ENCODE measurements at places on chromosomes 4 and X. TPM values are rescaled to one million over a fixed set of nuclear protein-coding genes. Genes with fewer than 3 reads are reported as not detected.

The SULT1B1 gene
- total RNA-seq = 0.22 TPM

The PRPS1 gene
- 110 TPM for total RNA-seq

The UGT2B17 gene
- total RNA-seq = not detected

The MBNL3 gene
- total RNA-seq = 27.8 TPM

The NPY5R gene
- not detected for total RNA-seq

The DACH2 gene
- total RNA-seq = not detected

The CXCL11 gene
- 0.18 TPM for total RNA-seq

The XKRX gene
- total RNA-seq = not detected

The ARR3 gene
- total RNA-seq = not detected

The KDR gene
- total RNA-seq = not detected

The CT83 gene
- not detected for total RNA-seq

The MAGEA1 gene
- total RNA-seq = not detected

The NDP gene
- total RNA-seq = not detected

The EREG gene
- not detected for total RNA-seq

DNA sequence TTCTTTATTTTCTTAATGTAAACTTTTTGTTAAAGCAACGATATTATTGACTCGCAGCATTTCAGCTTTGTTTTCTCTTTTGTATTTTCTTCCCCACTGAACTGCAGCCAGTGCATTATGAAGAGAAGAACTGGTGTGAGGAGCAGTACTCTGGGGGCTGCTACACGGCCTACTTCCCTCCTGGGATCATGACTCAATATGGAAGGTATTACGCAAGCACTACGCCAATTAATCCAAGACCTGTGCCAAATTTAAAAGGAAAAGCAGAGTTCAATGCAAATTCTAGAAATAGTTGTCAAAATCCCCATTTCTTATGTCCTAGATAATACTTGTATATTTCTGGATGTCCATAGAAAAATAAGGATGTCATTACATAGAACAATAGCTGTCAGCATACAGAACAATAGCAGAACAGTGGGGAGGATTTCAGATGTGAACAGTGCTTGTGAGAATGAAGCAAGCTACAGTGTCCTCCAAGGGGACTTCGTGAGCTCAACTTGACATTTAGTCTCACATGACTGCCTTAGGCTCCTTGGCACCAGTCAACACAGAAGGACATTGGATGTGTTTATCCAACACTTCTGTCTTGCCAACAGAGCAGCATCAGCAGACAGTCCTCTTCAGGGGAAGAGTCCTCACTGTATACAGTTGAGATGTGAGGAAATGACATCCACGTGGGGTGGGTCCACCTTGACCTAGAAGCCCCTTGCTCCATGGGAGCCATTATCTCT, 85.9 kb downstream of the MAOA start:
- no peak for DNase-seq

DNA sequence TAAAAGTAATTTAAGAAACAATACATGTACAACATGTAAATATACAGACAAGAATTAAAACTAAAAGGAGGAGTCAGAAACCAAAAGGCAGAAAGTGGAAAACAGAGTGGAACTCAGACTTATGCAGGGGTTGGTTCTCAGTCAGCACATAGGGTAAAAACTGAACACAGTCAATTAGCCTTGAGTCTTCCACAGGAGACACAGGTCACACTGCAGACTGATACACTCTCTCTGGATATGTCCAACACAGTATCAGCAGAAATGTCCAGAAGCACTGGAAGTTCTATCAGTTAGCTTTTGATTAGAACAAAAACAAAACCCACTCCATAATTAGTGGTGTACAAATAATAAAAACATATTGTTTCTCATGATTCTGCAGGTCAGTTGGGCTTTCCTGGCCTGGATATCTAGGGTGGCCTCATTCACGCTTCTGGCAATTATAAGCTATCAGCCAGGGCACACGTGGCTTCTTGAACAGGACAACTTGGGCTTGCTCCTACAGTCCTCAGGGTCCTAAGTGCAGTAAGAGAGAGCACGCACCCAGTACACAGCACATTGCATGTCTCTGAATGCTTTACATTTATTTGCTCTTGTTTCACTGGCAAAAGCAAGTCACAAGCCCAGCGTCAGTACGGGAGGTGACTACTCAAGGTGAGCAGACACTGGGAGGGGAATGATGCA, 21.6 kb downstream of the TEC start:
- no peak for DNase-seq

GRCh38 chr4:2059046-2059725, at the start of gene NAT8L:
NAT8L (plus strand) TSS chr4:2059327; CDS start chr4:2059512, 185 bp downstream.
- DNase-seq = peak; percentile 5

DNA sequence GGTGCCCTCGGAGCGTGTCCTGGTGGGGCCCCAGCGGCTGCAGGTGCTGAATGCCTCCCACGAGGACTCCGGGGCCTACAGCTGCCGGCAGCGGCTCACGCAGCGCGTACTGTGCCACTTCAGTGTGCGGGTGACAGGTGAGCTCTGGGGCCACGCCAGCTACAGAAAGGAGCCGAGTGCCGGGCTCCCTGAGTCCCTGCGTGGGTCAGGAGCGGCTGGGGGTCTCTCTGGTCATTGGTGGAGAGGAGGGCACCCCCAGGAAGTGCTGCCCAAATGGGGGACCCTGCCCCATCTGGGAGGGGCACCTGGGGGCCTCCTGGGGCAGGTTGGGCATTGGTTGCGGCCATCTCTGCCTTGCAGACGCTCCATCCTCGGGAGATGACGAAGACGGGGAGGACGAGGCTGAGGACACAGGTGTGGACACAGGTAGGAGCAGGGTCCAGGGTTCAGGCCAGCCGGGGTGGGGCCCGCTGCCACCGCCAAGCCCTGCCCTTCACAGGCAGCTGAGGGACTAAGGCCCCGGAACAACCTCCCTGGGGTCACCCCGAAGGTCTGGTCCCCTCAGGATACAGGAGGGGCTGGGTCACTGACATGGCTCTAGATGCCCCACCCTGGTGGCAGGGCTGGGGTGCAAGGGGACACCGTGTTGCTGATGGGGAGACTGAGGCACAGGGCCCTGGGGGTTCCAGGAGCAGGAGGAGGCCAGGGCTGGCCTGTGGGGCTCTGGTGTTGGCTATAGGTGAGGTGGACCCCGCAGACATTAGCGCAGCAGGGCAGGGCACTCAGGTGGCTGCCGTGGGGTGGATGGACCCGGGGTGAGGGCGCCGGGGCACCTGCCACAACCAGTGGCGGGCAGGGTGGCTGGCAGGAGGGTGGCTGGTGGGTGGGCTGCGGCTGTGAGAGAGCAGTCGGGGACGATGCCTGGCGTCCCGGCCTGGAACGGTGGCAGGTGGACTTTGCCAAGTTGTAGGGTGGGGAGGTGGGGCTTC, 6.6 kb downstream of the FGFR3 start:
- DNase-seq = no peak

GRCh38 chrX:24648495-24648894, 1.3 kb upstream of the PCYT1B start:
- DNase-seq = no peak

GRCh38 chrX:28550331-28550872, 36.8 kb upstream of the IL1RAPL1 start:
- no peak for DNase-seq

- no peak for DNase-seq
These were observed 27.4 kb downstream of the ADRA2C start for GRCh38 chr4:3793545-3793944.

- DNase-seq = no peak
These were observed 3.4 kb upstream of the SLC39A8 start for GRCh38 chr4:102348701-102349100.

DNA sequence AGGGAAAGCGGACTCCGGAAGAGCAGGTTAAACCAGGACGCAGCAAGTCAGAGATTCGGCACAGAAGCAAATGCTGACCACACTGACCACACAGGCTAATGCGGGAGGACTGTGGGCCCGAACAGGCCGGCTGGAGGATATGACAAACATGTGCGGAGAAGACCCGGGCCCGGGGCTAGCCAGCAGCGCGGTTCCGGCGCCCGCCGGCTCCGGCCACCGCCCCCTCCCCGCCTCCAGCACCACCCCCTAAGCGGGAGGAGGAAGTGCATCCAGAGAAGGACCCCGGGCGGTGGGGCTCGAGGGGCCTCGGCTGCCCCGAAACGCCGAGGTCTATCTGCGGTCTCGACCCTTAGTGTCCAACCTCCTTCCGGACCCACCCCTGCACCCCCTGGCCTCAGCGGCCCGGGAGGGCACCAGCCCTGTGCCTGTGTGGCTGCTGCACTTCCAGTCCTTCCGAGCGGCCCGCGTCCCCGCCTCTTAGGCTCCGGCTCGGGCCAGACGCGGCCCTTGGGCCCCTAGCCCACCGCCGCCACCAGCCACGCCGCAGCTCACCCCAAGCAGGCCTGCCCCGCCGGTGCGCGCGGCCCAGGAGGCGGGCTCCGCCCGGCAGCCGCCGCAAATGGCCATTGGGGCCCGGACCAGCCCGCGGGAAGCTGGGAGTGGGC, 2.1 kb downstream of the ELOVL6 start:
- peak; percentile 48 for DNase-seq

DNA sequence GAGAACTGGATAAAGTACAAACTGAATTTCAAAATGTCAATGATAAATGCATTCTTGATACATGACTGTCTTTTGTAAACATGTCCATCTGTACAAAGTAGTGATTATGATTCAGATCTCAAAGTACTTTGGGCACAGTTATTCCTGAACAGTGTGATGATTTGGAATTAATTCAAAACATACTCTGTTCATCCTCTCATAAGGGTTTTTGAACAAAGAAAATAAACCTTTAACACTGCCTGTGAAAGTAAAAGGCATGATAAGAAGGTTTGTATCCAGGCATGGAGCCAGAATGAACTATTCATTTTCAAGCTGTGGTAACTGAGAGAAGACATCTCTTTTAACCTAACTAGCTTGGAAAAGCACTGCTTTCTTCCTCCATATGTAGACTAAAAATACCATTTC, 883 bp upstream of the KLHL4 start:
- no peak for DNase-seq

GRCh38 chr4:71303287-71303686, 35.5 kb upstream of the SLC4A4 start:
- DNase-seq = no peak

- DNase-seq = no peak
These were observed 88.2 kb downstream of the GLUD2 start for GRCh38 chrX:121135488-121136207.
